Esophagus squamous epithelium (tissue), 5 donors: ENCODE measurements at places on chromosomes 16 and 17.

DNA sequence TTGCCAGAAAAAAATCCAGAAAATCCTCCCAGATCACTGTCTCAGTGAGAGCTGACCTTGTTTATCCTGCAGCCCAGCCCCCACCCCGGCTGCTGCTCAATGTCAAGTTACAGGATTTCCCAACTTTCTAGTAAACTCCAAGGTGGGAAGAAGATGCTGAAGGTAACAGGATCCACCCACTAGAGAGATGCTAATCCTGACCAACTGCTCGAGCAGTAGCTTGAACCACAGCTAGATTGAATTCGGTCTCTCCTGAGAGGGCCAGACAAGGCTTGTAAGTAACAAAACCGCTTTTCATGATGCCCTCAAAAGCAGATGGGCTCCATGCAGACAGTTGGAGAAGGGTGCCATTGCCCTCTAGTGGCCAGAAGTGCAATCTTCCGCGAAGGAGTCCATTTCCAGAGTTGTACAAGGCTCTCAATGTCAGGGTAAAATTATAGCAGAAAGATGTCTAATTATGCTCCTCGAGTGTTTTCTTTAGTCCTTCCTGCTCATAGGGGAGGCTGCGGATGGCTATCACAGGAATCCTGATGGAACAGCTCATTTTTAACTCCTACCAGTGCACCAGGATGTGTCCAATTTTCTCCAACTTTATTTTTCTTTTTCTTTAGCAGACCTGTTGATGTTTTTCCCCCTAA, 3.9 kb downstream of the CDH11 start:
- DNase-seq, result no peak

GRCh38 chr17:41354536-41354935, 3.9 kb upstream of the KRT33A start:
- no peak for DNase-seq

DNA sequence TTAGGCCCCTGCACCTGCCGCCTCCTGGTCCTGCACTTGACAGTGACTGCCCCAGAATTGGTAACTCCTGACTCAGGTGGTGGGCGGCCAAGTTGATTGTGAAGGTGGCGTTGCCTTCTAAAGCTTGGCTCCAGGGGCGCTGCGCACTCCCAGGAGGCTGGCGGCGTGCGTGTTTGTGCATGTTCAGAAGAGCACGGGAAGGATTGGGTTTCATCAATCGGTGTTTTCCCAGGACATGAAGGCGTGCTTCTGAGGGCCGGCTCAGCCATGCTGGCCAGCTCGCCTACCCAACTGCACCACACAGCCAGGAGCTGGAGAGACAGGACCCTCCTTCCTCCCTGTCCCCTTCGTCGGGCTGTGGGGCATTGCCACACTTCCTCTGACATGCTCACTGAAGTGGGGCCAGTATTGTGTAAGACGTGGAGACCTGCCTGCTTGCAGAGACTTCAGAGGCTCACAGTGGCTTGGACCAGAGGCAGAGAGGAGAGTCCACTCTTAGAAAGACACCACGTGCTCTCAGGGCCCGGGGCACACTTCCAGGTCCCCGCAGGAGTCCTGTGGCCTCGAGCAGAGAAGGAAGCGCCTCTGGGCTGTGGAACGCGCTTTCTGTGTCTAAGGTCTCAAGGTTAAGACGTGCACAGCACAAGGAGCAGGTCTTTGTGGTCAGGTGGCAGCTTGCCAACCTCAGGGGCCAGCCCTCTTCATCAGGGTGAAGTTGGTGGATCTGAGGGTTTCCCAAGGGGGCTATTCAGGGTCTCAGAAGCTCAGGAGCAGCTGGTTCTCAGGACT, 2.8 kb downstream of the RAB40C start:
- no peak for DNase-seq

- DNase-seq, result no peak
Observed at GRCh38 chr17:29240968-29241963, 5.4 kb upstream of the CRYBA1 start.

- no peak for DNase-seq
Observed at GRCh38 chr16:53821487-53821886, 117.5 kb downstream of the FTO start.

DNA sequence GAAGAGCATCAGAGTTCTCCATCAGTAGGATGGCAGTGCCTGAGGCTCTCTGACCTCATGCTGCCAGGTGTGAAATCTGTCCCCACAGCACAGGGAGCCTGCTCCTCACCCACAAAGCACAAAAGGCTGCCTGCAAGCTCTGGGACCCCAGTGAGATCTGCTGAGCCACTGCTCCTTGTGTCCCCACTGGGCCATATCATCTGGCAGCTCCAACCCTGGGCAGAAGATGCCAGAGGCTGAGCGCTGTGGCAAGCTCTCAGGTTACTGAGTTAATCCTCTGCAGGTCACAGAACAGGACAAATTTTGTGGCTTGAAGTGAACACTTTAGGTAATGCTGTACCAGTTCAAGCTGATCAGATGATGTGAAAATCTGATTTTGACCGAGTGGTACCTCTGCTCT, 26.7 kb upstream of the ERN1 start:
- DNase-seq, result no peak

GRCh38 chr16:25875956-25876598, 184.3 kb downstream of the HS3ST4 start:
- no peak for DNase-seq

GRCh38 chr17:17119533-17119932, 77.3 kb downstream of the MPRIP start:
- DNase-seq, result no peak

DNA sequence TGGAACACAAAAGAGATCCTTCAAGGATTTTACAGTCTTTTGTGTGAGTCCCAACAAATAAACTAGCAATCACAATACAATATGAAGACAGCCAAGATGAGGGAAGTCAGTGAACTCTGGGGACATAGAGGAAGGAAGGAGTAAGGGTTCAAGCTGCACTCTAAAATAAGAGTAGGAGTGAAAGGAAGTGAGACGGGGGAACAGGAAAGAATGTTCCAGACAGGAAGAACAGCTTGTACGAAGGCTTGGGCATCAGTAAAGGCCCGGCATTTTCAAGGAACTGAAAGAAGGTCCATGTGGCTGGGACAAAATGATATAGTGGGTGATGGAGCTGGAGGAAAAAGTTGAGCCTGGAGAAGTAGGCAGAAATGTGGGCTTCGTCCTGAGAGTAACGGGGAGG, 4.5 kb downstream of the CCL17 start:
- DNase-seq, result no peak

- no peak for DNase-seq
Observed at GRCh38 chr17:58121925-58122324, 26.3 kb upstream of the OR4D1 start.
